Ovary (tissue), 10 donors: ENCODE measurements at places on chromosomes 16 and 17.

DNA sequence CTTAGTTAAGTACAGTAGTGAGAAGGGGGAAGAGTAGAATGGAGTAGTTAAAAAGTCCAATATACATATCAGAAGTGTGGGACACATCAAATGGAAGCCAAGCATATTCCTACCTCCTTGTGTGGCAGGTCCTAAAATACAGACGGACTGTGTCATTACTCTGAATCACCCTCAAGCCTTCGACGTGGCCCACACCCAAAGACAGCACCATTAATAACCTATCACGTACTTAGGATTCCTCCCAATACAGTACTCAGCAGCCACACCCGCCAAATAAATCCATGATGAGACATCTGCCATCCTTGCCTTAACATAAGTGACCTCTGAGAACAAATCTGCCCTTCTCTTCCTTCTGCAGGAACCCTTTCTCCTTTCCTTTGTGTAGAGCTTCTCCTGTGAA, 38.9 kb downstream of the UBE2G1 start:
- DNase-seq: no peak

GRCh38 chr16:83925095-83925905, 26.4 kb downstream of the MLYCD start:
- no peak for DNase-seq

DNA sequence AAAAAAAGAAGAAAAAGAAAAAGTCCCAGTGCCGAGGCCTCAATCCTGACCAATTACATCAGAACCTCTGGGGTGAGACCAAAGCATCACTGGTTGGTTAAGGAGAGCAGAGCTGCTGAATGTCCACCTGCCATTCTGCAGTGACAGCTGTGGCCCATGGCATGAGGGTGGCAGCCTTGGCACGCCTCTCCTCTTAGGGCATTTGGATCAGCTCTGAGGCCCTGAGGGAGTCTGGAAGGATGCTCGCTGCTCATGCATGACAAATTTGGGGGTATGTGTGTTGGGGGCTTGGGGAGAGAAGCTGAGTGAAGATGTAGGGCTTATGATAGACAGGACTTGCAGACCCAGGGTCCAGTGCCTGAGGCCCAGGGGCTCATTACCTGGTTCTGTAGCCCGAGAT, 26.3 kb downstream of the MYLK3 start:
- no peak for DNase-seq

DNA sequence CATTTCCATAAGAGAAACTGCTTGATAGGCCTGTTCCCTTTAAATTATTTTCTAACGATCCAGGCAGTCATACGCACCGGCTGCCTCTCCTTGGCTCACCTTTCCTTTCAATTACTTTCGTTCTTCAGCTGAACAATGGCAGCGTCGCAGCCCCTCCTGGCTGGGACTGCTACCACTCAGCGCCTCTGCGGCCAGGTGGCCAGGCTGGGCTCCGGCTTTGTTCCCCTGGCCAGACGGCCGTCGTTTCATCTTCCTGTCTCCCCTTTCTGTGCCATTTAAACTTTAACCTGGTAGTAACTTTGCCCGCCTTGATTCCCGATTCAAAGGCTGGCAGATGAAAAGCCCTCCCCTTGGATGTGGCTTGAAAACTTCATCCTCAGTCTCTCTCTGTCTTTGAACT, 79.0 kb downstream of the C16orf78 start:
- no peak for DNase-seq

DNA sequence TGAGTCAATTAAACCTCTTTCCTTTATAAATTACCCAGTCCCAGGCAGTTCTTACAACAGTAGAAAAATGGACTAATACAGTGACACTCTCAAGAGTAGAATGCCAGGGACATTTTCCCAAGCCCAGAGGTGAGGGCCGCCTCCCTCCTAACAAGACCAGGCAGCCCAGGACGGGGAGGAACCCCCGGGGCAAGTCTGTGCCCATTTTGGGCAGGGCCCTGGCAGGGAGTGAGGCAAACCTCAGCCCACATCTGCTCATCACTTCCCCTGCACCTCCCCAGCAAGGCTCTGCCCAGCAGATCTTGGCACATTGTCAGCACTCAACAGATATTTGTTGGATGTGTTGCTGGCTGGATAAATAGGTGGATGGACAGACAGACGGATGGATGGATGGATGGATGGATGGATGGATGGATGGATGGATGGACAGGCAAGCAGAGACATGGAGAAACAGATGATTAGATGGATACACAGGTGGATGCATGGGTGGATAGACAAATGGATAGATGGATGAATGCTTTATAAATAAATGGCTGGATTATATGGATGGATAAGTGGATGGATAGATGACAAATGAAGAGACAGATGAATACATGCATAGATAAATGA, 271.3 kb downstream of the PARN start:
- no peak for DNase-seq

- no peak for DNase-seq
Measured at GRCh38 chr16:88202207-88202745, 180.5 kb upstream of the ZNF469 start.

DNA sequence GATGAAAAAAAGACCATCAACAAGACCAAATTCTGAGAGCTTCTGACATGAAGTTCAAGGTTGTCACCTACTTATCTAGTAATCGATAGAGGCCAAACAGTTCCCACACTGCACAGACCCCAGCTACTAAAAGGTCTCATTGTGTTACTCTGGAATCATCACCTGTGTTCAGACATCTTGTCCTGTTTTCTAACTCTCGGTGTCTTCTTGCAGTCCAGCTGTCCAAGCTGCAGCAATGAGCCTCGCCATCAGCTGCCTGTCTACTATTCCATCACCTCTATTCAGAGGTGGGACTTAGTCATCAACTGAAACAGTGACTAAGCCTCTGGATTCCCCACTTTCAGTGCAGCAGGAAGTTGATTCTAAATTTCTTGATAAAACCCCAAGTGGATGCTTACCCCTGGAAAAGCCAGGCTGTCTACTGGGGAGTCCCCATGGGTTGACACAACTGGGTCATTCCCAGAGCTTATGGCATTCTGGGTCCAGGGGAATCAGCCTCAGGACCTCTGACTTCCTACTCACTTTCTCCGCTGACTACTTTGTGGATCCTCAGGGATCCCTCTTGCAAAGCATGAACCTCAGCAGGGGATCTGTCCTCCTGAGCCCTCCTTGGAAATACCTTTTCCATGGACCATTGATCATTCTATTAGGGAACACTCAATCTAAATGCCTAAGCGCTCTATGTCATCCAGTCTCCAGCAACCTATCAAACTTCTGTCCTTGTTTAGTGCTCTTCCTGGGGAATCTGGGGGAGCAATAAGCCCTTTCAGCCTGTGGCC, 46.5 kb downstream of the HNF1B start:
- DNase-seq: no peak

- DNase-seq: no peak
Measured at GRCh38 chr16:58128181-58128631, 975 bp downstream of the CFAP20 start.

DNA sequence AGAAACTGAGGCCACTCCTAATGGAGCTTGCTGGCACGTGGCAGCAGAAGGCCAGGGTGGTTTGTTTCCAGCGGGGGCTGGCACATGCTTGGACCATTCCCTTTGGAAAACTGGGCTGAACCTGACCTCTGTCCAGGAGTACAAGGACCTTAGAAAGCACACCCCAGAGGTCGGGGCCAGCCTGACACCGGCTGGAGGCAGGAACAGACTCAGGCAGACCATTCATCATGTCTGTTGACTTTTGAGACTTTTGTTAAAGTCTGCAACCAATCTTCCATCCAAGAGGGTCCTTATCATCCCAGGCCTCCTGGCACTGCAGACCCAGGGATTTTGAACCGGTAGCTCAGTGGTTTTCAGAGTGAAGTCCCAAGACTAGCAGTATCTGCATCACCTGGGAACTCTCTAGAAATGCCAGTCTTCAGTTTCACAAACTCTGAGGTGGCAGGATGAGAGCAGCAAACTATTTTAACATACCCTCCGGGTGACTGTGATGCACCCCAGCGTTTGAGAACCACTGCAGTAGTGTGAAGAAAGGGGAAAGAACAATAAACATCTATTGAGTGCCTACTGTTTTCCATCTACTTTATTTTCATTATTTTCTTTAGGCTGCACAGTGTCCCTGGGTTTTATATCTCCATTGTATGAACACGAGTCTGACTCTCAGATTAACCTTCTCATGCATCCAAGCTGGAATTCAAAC, 145.3 kb upstream of the PLCG2 start:
- DNase-seq: no peak

DNA sequence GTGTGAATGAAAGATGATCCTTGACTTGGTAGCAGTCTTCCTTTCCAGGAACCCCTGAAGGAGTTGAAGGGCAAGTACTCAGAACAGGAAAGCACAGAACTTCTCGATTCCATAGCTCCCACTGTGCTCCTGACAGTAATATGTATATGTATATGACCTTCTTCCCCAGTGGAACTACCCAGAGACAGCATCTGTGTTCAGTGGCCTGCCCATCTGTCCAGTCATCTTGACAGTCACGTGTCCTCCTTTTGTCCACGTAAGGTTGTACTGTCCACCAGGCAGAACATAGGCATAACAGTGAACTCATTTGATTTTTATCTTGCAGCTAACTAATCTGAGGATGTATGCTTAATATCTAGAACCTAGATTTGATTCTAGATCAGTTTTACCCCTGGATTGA, 37.8 kb upstream of the RASL10B start:
- no peak for DNase-seq

GRCh38 chr17:80395402-80396151, 19.4 kb upstream of the ENDOV start:
- DNase-seq: no peak

GRCh38 chr17:3888343-3889171, 4.3 kb downstream of the CAMKK1 start:
- DNase-seq: peak; percentile 94

GRCh38 chr17:57890857-57891232, 41.0 kb upstream of the MRPS23 start:
- no peak for DNase-seq

DNA sequence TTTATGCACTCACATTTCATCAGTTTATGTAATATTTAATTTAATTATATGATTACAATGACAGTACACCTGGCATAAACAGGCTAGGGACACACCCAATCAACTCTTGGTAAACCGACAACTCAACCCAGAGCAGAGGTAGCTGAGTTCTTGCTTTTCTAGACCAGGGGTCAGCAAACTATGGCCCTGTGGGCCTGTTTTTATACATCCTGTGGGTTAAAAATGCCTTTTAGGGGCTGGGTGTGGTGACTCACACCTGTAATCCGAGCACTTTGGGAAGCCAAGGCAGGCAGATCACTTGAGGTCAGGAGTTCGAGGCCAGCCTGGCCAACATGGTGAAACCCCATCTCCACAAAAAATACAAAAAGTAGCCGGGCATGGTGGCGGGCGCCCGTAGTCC, 99.2 kb upstream of the TMEM97 start:
- DNase-seq: no peak

DNA sequence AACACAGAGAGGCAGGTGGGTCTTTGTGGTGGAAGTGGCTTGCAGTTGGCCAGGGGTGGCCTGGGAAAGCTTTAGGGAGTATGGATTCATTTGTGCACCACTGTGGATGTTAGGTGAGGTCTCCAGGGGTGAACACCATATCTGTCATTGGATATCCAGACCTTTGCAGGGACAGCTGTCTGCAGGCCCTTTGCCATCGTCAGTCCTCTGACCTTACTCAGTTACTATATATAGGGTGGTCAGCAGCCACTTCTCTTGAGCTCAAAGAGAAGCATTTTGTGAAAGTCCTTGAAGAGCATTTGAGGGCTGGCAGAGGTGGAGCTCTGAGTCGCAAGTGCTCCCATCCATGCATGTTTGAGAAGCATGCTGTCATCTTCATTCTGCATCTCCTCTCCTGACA, 40.4 kb downstream of the TMEM11 start:
- DNase-seq: no peak

- DNase-seq: no peak
Measured at GRCh38 chr17:40203131-40203530, 16.0 kb upstream of the WIPF2 start.

DNA sequence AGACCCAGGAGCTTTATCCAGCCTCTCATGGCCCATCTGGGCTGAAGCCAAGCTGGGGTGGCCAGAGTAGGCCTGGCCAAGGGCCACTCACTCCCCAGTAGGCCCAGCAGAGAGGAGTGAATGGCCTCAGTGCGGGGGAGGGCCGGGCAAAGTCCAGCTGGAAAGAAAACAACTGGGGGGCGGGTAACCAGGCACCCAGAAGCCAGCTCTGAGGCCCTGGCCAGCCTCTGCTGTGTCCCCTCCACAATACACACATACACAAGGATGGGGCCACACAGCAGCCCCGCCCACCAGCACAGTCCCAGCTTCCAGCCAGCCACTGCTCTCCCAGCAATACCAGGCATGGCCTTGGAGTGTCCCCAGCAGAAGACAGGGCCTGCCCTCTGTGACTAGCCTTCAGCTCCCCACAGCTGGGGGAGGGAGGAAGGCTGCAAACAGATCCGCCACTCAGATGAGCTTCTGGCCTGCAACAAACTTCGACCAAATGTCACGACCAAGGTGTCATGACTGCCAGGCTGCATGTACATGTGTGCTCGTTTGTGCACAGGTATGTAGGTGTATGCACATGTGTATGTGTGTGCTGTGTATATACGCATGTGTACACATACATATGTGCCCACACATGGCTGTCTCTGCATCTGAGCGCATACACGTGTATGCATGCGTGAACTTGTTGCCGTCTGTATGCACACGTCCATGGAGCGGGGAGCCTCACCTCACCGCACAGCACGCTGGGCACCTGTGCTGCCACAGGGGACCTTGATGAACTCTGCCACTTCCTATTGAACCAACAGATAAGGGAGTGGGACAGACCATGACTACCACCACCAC, 5.0 kb downstream of the CARHSP1 start:
- DNase-seq: peak; percentile 60

- no peak for DNase-seq
Measured at GRCh38 chr16:89890200-89890599, 16.8 kb downstream of the TCF25 start.

DNA sequence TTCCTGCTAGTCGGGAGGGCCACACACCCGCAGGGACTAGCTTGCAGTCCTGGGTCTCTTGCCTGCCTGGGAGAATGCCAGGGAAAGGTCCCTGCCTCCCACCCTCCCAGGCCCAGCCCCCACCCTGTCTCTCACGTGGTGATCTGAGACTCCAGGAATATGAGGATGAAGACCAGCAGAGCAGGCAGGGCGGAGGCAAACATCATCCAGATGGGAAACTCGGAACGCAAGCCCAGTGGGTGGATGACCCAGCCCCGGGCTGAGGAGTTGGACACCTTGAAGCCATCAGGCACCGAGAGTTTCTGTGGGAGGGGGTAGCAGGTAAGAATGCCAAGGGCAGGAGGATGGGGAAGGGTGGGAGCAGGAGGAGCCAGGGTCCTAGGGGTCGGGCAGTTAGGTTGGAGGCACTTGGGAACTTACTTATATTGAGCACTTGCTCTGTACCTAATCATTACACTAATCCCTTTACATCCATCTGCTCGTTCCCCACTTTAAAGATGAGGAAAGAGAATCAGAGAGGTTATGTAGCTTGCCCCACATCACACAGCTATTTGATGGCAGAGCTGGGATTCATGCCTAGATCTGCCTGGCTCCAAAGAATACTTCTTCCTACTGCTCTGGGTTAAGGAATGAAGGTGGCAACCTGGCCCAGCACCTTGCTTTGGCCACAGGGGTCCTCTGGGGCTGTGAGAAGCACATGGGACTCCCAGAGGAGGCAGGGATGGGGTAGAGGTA, 13.4 kb downstream of the SLC4A1 start:
- DNase-seq: no peak
